ENCODE measurements at places on chromosomes 13 and 19.
A peak's percentile ranks its signal among the peaks of the same experiment; 100 is the strongest.

GRCh38 chr13:98972627-98973026, 5.2 kb downstream of the DOCK9 start:
- DNase-seq: peak; percentile 31
- no peaks in the 10 kb centered on the region for H3K27me3 ChIP-seq
- H3K27ac ChIP-seq: no peak overlapping the region

DNA sequence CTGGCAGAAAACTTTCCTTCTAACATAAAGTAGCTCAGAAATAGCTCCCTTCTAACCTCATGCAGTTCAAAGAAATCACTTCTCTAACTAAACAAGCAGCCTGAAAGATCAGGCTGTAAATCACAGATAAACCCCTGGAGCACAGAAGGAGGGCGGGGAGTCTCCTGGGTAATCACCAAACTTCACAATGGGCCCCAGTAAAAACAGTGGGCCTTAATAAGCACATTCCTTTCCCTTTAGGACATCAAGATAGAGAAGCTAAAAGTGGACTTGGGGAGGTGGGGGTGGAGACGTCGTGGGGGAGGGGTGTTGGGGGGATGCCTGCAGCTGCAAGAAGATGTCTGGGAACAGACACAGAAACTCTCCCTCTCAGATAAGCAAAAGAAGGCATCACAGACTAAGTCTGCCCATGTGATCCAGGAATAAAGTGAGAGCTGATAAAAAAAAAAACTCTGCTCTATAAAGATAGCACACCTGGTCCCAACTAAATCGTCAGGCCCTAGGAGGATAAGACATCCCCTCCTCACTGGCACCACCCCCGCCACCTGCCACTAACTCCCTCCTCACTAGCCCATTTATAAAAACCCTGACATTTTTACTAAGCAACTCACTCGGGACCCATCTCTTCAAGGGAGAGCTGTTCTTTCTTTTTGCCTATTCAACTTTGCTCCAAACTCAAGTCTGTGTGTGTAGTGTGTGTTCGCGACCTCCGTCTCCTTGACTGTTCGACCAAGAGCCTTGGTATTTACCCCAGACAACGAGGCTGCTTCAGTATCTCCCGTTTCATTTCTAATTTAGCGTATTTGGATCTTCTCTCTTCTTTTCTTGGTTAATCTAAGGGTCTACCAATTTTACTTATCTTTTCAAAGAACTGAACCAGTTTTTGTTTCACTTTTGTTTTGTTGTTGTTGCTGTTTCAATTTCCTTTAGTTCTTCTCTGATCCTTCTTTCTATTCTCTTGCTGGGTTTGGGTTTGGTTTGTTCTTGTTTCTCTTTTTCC, 31.7 kb downstream of the DNAJC15 start:
- no peak overlapping the region for H3K27ac ChIP-seq
- peaks cover 39% of the 10 kb centered on the region for H3K4me1 ChIP-seq
- H3K36me3 ChIP-seq: peaks cover 9% of the 10 kb centered on the region
- no peak overlapping the region for H3K4me3 ChIP-seq
- no peaks in the 10 kb centered on the region for H3K27me3 ChIP-seq

DNA sequence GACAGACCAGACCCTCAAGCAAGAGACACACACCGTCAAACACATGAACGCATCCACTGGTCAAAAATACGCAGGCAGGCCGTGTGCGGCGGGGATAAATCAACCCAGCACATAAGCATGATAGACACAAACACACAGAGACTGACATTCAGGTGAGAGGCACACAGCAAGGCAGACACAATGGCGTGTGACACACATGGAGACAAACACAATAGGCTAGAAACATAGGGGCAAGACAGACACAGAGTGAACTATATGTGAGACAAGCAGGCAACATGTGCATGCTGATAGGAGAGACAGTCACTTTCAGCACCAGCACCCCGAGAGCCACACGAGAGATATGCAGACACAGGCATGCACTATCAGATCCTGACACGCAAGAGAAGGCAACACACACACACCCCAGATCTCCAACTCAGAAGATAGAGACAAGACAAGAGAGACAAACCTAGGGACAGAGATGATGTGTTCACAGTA, 6.9 kb upstream of the JUNB start:
- no peaks in the 10 kb centered on the region for H3K27me3 ChIP-seq
- H3K27ac ChIP-seq: no peak overlapping the region
- H3K36me3 ChIP-seq: peaks cover 26% of the 10 kb centered on the region
- no peak overlapping the region for H3K4me3 ChIP-seq

DNA sequence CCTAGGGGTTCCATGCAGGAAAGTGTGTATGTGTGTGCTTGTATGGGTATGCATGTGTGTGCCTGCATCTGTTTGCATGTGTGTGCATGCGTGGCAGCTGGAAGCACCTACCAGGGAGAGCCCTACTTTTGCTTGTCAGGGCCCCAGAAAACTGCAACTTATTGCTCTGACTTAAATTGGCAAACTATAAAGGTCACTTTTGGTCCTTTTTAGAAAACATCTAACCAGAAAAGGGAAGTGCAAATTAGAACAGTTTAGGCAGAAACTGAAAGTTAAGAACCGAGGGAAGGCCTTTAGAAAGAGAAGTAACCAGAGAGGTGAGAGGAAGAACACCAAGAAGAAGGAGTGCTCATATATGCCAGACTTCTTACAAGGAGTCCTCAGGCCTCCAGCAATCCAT, 32.5 kb downstream of the DLEU7 start:
- DNase-seq: no peak
- H3K27me3 ChIP-seq: no peaks in the 10 kb centered on the region
- no peaks in the 10 kb centered on the region for H3K36me3 ChIP-seq
- H3K4me1 ChIP-seq: no peaks in the 10 kb centered on the region
- H3K27ac ChIP-seq: no peak overlapping the region
- H3K4me3 ChIP-seq: no peak overlapping the region

GRCh38 chr13:20814224-20814910, 40.6 kb upstream of the EEF1AKMT1 start:
- H3K27me3 ChIP-seq: no peaks in the 10 kb centered on the region
- H3K36me3 ChIP-seq: peaks cover 11% of the 10 kb centered on the region
- no peak overlapping the region for H3K27ac ChIP-seq
- H3K4me3 ChIP-seq: no peak overlapping the region
- DNase-seq: peak; percentile 1
- no peaks in the 10 kb centered on the region for H3K4me1 ChIP-seq

GRCh38 chr13:76711550-76712182, 174.5 kb downstream of the KCTD12 start:
- no peak overlapping the region for H3K4me3 ChIP-seq
- no peaks in the 10 kb centered on the region for H3K4me1 ChIP-seq
- H3K27me3 ChIP-seq: no peaks in the 10 kb centered on the region
- DNase-seq: no peak
- no peaks in the 10 kb centered on the region for H3K36me3 ChIP-seq

- no peak overlapping the region for H3K4me3 ChIP-seq
- H3K36me3 ChIP-seq: peaks cover 13% of the 10 kb centered on the region
- DNase-seq: no peak
- peaks cover 8% of the 10 kb centered on the region for H3K4me1 ChIP-seq
- H3K27me3 ChIP-seq: no peaks in the 10 kb centered on the region
- H3K27ac ChIP-seq: no peak overlapping the region
These were observed 3.5 kb downstream of the CIC start for GRCh38 chr19:42272535-42272897.

DNA sequence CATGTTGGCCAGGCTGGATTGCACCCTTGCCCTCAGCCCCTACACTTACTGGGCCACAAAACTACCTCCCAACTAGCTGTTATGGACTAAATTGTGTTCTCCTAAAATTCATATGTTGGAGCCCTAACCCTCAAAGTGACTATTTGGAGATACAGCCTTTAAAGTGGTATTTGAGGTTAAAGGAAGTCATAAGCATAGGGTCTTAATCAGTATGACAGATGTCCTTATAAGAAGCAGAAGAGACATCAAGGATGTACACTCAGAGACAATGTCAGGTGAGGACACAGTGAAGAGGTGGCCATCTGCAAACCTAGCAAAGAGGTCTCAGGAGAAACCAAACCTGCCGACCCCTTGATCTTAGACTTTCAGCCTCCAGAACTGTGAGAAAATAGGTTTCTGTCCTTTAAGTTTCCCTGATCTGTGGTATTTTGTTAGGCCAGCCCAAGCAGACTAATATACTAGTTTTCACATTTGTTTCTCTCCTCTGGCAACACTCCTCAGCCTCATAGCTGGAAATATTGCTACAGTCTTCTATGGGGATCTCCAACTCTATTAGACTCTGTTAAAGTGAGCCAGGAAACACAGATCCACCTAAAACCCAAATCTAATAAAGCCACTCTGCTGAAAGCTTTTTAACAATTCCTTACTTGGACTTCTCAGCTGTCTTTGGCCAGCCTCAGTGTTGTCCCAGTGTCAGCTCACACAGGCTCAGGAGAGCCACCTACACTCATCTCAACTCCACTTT, 256.5 kb downstream of the TBC1D4 start:
- H3K4me3 ChIP-seq: no peak overlapping the region
- no peak for DNase-seq
- H3K27ac ChIP-seq: no peak overlapping the region
- no peaks in the 10 kb centered on the region for H3K4me1 ChIP-seq

DNA sequence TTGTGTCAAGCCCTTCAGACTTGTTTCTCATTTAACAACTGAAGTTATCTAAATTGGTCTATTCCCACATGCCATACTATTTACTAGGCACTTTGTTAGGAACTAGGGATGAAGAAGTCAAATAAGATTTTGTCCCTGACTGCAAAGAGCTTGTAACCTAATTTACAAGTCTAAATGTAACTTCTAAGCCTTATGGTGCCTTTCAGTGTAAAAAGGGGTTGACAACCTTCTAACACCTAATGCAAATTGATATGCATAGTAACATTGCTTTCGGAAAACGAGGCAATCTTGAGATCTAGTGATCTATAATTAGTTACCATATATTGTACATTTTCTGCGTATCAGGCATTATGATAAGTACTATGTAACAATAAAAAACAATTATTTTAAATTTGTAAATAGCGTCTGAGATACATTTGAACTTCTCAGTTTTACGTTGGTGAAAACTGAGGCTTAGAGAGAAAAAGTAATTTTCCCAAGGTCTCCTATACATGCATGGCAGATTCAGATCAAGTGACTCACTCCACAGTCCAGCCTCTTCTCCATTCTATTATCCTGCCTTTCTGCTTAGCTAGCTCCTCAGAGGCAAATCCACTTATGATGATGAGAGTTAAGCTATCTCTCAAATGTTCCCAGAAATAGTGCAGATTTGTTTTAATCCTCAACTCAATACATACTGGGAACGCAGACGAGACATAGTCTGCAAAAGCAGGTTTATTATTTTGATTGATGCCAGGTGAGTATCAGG, 764.9 kb upstream of the SLITRK5 start:
- no peaks in the 10 kb centered on the region for H3K4me1 ChIP-seq
- H3K4me3 ChIP-seq: no peak overlapping the region
- H3K27ac ChIP-seq: no peak overlapping the region
- no peaks in the 10 kb centered on the region for H3K27me3 ChIP-seq
- H3K36me3 ChIP-seq: no peaks in the 10 kb centered on the region

DNA sequence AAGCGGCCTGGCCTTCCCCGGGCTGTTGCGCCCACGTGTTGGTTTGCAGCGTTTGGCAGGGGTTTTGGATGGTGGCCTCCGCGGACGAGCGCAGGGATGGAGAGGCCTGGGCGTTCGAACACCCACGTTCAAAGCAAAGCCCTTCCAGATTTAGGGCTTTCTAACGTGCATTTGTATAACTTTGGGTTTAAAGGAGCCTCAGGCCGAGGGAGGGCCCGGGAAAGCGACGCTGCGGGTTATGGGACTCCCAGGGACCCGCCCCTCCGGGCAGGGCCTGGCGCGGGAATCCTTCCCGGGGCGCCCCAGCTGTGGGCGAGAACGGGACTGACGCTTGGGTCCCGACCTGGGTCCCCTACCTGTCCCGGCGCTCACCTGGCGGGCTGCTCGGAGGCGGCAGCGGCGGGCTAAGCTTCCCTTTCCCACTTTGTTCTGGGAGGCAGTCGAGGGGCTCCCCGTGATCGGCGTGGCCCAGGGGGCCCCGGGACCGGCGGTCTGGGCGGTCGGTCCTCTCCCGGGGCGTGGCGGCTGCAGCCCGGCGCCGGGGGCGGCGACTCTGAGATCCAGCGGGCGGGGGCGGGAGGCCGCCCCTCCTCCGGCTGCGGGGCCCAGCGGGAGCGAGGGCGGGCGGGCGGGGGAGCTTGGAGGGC, at the start of gene FBXO17:
Gene FBXO17 (minus strand): TSS at position 529 of the 647 bp plus-strand sequence. CDS start 25,423 bp downstream, outside the sequence.
- peak within 1 kb of the TSS; percentile 76 for H3K4me3 ChIP-seq
- H3K27me3 ChIP-seq: no peaks in the 10 kb centered on the region
- peak within 1 kb of the TSS; percentile 88 for H3K27ac ChIP-seq
- peaks cover 34% of the 10 kb centered on the region for H3K36me3 ChIP-seq

GRCh38 chr13:52428295-52428694, 22.1 kb downstream of the VPS36 start:
- peak; percentile 11 for DNase-seq
- peaks cover 24% of the 10 kb centered on the region for H3K36me3 ChIP-seq
- H3K4me1 ChIP-seq: peaks cover 14% of the 10 kb centered on the region

DNA sequence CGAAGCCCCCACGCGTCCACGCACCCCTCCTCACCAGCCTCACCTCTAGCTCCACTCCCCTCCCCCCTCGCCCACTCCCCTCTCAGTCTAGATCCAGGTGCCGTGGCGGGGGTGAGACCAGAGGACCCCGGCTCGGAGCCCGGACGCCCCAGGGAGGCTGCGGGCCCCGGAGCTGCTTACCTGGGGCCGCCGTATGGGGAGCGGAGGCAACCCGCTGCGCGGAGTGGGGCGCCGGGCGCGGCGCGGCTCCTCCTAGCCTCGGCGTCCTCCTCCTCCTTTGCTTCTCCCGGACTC, 353 bp downstream of the ENOX1 start:
- peak overlapping the region; percentile 85 for H3K4me3 ChIP-seq
- H3K4me1 ChIP-seq: peaks cover 10% of the 10 kb centered on the region
- DNase-seq: no peak
- no peaks in the 10 kb centered on the region for H3K27me3 ChIP-seq
- H3K27ac ChIP-seq: no peak overlapping the region

DNA sequence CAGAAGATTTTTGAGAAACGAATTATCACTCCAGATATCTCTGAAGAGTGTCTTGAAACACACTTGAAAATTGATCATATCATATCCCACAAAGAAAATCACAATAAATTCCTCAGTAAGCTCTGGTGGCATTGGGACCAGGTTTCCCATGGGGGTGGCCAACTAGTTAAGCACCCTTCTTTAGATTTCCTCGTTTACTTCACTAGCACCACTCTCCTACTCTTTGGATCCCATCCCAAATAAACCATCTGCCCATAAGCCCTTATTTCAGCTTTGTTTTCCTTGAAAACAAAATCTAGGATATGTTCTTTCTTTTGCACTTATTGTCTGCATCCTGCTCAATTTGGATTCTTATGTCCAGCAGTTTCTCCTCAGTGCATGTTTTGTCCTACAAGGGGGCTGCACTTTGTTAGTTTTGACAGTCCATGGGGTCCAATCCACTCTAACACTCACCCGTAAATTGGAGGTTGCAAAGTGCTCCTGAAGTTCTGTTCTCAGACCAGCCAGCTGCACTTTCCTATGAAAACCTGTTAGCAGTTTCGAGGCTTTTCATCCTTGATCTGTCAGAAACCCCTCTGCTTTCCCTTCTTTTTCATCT, 40.3 kb upstream of the FAM124A start:
- no peak overlapping the region for H3K27ac ChIP-seq
- no peak for DNase-seq
- H3K27me3 ChIP-seq: peaks cover 35% of the 10 kb centered on the region

DNA sequence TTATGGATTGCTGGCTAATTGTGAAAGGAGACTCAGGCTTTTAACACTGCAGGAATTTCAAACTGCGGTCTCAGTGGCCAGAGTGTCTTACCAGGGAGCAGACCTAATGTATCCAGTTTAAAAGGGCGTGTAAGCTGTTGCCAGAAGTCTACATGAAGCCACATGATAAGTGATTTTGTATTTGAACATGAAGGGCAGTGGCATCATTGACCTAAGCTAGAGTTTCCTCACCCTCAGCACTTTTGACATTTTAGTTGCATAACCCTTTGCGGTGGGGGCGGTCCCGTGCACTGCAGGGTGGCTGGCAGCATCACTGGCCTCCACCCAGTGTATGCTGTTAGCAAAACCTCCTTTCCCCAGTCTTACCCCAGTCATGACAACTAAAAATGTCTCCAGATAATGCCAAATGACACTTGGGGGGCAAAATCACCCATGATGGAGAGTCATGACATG, 23.7 kb upstream of the GPR18 start:
- H3K27ac ChIP-seq: no peak overlapping the region
- DNase-seq: no peak

All from Calu3 (cell line).